Renal cortex interstitium (tissue), 15 donors: ENCODE measurements at places on chromosomes 12 and 14.

GRCh38 chr14:50600849-50601248, 40.9 kb downstream of the ATL1 start:
- DNase-seq = no peak

DNA sequence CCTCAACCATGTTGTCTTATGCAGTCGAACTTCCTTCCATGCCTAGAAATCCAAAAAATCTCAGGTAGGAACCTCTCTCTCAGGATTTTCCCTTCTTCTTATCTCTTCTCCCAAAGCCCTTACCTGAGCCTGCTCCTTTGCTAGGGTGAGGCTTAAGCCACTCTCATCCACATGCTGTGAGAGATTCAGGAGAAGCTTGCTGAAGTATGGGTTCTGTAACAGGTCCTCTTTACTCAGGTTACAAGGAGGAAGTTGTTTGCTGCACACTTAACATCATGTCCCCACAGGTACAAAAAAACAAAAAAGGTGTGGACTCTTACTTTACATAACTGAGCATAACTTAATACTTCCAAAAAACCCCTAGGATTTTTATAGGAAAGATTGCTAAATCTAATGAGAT, 4.5 kb downstream of the HAUS4 start:
- DNase-seq = no peak

- DNase-seq = no peak
These were observed 64.4 kb downstream of the FOS start for GRCh38 chr14:75342762-75343599.

- DNase-seq = no peak
These were observed 141.6 kb upstream of the AVPR1A start for GRCh38 chr12:63292471-63293221.

DNA sequence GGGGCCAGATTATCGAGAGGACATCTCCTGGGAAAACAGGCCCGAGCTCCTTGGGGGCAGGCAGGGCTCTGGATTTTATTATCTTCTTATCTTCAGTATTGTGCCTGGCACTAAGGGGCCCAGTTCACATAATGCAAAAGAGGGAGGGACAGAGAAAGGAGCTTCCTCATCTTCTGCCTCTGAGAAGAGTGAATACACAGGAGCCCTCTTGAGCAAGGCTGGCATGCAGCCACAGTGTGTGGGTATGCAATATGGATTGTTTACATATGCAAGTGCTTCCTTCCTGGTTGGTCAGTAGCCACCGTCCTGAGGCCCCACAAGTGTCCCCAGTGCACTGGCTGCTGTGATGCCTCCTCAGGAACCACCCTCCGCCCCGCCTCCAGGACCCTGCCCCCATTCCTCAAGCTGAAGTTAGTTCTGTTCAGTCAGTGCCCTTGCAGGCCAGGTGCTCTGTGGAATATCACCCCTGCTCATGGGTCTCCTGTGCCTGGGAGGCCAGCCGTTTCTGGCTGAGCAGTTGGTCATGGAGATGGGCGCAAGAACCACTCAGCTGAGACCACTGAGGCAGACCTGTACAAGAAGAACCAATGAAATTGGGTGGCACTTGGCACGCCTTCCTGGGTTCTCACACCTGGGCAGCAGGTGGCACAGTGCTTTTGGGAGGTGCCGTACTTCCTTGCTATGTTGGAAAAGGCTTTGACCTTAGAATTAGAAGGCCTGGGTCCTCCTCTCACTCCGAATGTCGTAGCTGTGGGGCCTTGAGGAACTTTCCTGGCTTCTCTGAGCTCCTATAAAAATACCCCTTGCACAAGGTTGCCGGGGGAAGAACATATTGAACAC, 35.1 kb upstream of the ACTN1 start:
- no peak for DNase-seq

DNA sequence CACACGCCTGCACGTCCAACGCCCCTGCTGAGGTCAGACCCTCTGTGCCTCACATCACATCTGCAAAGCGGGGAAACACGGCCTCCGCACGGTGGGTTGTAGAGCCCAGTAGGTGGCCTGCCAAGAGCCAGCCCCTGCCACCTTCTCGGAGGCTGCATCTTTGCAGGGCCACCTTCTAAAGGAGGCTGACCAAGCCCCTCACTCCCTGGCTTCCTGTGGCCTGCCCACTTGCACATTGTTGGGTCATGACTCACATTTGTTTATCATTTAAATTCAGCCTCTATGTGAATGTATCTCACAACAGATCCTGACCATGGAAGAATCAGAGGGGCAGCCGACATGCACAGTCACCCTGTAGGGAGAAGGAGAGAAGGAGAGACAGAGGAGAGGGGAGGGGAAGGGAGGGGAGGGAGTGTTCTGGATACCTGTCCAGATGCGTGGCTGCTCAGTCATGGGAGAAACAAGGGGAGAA, 319.5 kb upstream of the DIO3 start:
- no peak for DNase-seq

- no peak for DNase-seq
These were observed 193.0 kb upstream of the TMEM132C start for GRCh38 chr12:128073937-128074336.

DNA sequence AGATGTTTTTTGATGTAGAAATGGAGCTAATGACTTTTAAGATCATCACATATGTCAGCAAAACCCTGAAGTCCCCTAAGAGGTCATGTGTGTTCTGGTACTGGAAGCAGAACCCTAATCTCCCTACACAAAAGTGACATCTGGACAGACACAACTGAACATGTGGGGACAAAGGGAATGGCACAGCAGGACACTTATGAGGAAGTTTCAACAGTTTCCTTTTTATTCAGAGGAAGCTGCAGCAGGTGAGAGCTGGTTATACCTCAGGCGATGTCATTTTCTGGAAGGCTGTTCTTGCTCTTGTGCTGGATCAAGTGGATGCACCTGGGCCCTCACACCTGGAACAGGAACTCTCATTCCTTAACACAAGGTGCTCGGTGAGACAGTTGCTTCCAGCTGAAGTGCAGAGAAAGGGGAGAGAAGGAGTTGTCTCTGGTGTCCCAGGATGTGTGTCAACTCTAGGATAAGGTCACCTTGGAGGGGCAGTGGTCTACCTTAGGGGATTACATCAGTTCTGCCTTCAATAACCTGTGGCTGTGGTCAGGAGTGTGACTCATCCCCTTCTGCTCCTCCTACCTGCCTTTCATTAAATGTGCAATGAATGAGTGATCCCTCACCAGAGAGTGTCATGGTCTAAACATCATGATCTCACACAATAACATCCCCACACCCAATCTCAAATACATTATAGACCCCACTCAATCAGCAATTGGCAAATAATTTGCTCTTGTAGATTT, 463.4 kb downstream of the TMEM121 start:
- DNase-seq = no peak

DNA sequence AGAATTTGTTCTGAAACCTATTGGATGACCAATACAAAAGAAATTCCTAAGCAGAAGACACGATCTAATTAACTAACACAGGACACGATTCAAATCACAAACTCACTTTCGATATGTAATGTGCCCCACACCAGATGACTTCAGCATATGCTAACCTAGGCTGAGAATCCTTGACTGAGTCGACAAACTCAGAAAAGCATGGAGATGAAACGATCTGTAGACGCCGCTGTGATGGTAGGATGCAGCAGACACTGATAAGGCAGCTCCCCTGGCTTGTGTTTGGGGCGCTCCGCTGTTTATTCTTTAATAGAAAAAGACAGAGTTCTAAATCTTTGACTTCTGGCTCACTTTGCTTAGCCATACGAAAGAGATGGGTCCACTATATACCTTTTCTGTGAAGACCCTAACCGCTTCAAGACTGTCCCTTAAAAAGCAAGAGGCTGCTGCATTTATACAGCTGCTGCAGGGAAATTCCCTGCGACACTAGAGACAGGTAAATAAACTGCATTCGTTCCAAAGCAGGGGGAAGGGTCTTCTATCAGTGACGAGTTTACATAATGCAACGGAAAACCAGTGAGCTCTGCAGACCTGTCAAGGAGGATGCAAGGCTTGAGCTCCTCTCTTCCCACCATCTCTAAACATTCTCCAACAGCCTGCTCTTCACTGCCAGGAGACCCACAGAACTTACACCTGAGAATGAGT, 929 bp downstream of the CHD8 start:
- DNase-seq = no peak

- peak; percentile 99 for DNase-seq
These were observed at the start of the genes CEP290 and TMTC3 for GRCh38 chr12:88141774-88142609. CEP290 (minus strand) TSS chr12:88142088; CDS start chr12:88141307, 781 bp downstream. TMTC3 (plus strand) TSS chr12:88142307; CDS start chr12:88148316, 6,009 bp downstream.

- DNase-seq = no peak
These were observed 7.6 kb downstream of the EVL start for GRCh38 chr14:100072783-100073346.

DNA sequence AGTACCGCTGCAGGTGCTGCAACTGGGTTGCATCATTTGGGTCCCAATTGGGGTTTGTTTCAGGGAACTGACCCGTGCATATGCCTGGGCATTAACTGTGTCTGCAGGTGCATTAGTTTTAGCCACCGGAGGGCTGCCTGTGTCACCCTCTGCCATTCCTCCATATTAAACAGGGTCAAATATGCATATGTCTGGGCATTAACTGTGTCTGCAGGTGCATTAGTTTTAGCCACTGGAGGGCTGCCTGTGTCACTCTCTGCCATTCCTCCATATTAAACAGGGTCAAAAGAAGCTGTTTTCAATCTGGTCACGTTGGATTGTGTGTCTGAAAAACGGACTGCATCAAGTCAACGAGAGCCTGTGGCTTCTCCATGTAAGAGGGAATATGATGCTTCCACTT, 1317.0 kb downstream of the TMEM121 start:
- no peak for DNase-seq

- no peak for DNase-seq
These were observed 16.3 kb upstream of the BDKRB1 start for GRCh38 chr14:96239711-96240141.

GRCh38 chr14:54754623-54755386, 147.8 kb downstream of the GCH1 start:
- DNase-seq = no peak

- DNase-seq = no peak
These were observed 12.1 kb upstream of the PPP4R4 start for GRCh38 chr14:94161981-94162380.

- no peak for DNase-seq
These were observed 85.6 kb downstream of the ALG10 start for GRCh38 chr12:34107781-34108404.

DNA sequence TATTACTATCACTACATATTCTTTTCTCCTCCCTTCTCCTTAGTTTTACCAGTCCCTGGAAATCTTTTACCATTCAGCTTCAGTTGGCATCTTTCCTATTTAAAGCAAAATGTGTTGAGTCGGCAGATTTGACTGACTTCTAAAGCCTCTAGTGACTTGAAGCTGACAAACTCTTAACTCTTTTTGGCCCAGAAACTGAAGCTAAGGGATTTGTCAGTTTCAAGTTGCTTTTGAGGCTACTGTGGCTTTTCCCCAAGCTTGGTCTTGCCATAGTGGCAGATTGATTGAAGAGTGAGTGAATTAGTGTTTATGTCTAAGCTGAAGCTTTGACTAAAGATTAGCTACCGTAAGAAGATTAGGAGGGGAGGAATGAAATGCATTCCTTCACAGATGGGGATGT, 104.0 kb downstream of the ETNK1 start:
- DNase-seq = no peak

- DNase-seq = no peak
These were observed 132.2 kb upstream of the TMTC2 start for GRCh38 chr12:82554529-82554928.

DNA sequence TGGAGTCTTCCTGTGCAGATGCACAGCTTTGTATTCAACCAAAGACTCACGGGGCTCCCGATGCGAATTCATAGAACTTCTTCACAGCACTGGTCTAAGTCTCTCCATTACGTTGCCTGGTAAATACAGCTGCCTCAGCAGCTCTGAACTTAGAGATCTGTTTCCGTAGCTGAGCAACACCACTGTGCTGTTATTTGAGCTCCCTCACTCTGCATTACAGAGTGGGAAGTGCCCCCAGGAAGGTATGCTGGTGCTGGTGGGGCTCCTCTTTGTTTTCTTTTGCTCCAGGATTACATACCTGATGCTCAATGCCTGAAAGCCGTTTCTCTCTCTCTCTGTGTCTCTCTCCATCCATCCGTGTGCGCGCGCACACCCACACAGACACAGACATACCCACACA, 227.5 kb upstream of the RMST start:
- peak; percentile 52 for DNase-seq

- no peak for DNase-seq
These were observed 236.5 kb downstream of the PDZRN4 start for GRCh38 chr12:41424651-41425050.

GRCh38 chr12:46414591-46415268, 42.2 kb upstream of the SLC38A2 start:
- no peak for DNase-seq
